ENCODE measurements at places on chromosomes 6 and 20.

DNA sequence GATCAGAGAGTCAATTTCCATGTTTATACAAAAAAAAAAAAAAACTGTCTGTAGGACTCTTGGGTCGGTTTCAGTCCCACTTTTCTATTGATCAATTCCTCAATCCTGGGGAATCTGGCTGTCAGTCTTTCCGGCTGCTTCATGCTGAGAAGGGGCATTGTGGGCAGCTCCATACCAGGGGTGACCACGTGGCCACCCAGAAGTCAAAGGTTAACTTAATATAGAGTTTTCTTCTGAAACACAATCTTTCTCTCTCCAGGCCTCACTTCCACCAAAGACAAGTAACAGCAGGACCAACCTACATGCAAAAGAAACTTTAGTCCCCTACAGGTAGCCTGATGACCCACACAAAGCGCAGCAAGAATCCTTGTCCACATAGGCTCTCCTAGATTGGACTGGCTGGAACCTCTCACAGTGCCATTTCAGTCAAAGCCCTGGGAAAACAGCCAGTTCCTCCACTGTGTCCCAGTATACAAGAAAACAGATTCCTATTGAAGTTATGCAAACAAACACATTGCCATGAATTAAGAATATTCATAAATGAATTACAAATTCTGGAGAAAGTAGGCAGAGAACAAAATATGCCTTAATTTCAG is 18.5 kb upstream of the SERPINB9 start:
- no peak for DNase-seq

- no peak for DNase-seq
Observed at GRCh38 chr6:422433-423054, 31.0 kb downstream of the IRF4 start.

DNA sequence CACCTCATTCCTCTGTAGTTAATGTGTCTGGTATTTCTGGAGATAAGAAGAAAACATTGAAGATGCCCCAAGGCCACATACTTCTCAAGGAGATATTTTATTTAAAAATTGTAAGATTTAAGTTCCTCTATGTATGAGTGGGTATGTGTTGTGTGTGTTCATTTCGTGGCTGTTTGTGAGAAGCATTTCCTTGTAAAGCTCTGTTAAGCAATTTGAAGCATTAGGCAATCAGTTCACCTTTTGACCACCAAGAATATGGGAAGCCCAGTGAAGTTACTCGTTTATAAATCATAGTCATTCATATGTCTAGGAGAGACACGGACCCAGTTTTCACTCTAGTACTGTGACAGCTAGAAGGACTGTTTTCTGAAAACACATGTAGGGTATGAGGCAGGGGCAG is 717.6 kb upstream of the MAP3K7 start:
- DNase-seq: no peak

GRCh38 chr20:11814267-11814666 is 103.4 kb upstream of the BTBD3 start:
- no peak for DNase-seq

- DNase-seq: no peak
Observed at GRCh38 chr6:129195643-129196042, 312.7 kb downstream of the LAMA2 start.

- no peak for DNase-seq
Observed at GRCh38 chr20:24783631-24784492, 165.2 kb upstream of the CST7 start.

- no peak for DNase-seq
Observed at GRCh38 chr20:61954276-61955021, 111.2 kb downstream of the TAF4 start.

GRCh38 chr6:26204332-26205160 is 117.3 kb downstream of the HFE start:
- peak; percentile 75 for DNase-seq

DNA sequence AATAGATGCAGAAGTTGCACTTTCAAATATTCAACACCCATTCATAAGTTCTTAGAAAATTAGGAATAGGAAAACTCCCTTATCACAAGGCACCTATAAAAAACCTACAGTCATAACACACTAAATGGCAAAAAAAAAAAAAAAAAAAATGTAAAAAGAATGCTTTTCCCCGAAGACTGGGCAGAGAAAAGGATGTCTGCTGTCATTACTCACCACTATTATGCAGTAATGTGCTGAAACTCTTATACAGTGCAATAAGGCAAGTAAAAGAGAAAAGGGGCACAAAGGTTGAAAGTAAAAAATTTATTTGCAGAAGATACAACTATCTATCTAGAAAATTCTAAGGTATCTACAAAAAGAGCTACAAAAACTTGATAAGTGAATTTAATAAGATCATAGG is 607.8 kb upstream of the ARID1B start:
- no peak for DNase-seq

DNA sequence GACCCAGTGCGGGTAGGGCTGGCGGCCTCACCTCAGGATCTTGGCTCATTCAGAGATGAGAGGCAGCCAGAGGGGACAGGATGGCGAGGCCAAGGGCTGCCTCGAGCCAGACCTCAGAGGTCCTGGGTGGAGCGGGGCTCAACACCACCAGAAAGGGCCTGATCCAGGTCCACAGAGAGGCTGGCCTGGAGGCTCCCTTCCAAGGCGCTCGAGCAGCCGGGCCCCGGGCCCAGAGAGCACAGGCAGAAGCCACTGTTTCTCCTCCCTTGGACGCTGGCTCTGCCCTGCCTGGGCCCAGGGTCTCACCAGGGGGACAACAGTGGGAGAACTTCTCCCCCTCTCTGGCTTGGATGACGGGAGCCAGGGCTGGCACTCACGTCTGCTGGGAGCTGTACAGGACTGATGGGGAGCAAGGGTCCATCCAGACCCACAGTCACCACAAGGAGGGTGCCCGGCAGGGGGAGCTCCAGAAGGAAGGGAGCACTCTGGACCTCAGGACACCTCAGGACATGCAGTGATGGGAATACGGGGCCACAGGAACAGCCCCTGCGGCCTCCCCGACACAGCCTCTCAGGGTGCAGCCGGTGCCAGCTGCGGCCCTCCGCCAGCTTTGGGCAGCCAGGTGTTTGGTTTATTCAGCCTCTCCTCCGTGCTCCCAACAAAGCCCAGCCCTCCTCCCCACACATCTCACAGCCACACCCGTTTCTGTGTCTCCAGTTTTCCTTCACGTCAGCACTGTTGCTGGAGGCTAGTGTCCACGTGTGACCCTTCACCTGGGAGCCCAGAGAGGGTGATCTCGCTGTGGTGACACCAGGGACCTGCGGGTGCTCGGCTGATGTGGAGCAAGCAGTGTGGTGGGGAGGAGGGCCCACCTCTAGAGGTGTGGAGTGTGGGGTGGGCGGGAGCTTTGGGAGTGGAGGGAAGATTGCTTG is 8.7 kb downstream of the RPS21 start:
- no peak for DNase-seq

DNA sequence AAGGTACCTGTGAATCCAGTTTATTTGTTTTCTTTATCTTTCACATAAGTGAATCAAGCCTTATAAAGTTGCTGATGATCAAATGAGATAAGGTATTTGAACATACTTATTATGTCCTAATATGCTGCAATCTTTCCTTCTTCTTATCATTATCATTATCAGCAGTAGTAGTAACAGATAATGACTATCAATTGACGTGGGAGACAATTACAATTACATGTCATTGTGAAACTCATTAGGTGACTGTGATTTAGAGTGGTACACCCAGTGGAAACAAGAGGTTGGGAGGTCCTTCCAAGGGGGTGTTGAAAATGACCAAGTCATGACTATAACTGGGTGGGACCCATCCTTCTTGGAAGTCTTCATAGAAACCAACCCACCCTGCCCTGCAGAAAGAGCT is 2.8 kb downstream of the CLIC5 start:
- no peak for DNase-seq

DNA sequence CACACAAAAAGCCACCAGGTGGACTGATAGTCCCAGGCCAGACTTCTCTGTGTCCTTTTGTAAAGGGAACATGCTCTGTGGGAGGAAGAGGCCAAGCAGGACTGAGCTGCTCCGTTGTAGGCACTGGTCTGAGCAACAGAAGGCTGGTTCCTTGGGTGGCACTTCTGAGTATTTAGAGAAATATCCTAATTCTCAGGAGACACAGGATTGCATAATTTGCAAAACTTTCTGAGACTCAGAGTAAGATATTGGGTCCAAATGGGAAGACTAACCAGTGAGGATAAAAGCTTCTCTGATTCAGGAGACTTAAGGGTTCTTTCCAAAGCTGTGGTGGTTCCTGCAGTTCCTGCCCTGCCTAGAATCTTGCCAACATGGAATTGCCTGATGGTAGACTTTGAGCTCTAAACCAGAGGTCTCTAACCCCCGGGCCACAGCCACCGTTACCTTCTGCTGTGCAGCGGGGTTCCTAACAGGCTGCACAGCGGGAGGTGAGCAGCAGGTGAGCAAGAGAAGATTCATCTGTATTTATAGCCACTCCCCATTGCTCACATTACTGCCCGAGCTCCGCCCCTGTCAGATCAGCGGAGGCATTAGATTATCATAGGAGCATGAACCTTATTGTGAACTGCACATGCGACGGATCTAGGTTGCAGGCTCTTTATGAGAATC is 107.0 kb downstream of the OLIG3 start:
- DNase-seq: no peak

DNA sequence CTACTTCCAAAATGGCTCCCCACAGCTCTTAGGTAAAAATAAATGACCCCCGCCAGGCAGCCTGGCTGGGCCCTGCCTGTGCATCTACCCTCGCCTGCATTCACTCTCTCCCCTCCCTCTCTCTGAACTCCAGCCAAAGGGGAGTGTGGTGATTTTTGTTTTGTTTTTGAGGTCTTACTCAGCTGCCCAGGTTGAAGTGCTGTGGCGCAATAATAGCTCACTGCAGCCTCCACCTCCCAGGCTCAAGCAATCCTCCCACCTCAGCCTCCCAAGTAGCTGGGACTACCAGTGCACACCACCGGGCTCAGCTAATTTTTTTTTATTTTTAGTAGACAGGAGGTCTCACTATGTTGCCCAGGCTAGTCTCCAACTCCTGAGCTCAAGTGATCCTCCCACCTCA is 15.8 kb downstream of the NFATC2 start:
- DNase-seq: no peak

DNA sequence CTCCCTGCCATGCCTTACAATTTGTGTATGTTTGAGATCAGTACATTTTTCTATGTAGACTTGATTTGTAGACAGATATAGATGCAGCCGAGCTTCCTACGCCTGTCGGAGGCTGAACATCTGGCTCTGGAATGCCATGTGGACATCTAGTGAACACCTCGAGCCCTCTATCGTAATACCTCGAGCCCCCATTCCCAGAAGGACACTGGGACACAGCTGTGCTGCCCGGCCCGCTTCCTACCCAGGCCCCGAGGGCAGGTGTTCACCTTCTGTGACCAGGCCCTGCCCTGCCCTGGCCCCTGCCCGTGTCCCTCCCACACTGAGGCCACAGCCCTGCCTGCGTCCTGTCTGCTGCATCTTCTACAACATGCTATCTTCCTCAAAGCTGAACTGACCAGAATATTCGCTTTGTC is 12.9 kb downstream of the RPS6KA2 start:
- DNase-seq: no peak

DNA sequence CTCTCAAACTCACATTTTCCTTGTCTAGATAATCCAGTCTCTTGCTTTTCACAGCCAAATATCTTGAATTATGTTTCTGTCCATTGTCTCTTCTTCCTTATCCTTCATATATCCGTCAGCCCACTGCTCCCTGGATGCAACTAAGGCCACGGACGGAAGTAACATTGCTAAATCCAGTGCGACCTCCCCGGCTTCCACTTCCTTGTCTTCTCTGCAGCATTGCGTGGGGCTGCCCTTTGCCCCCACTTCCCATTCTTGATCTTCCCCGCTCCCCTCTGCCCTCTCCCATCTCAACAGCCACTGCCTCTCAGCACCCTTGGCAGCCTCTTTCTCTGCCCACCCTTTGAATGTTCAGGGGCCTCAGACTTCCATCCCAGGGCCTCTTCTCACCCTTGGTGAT is 190.4 kb upstream of the UST start:
- no peak for DNase-seq

- no peak for DNase-seq
Observed at GRCh38 chr6:139753198-139753861, 378.9 kb upstream of the CITED2 start.
